ENCODE measurements at places on chromosomes 16 and 17. TPM values are rescaled to one million over a fixed set of nuclear protein-coding genes. Genes with fewer than 3 reads are reported as not detected.

Gene FBXW10B
- total RNA-seq = 0.31 TPM

Gene TSPAN10
- 0.31 TPM for total RNA-seq

Gene TM4SF5
- not detected for total RNA-seq

Gene ICAM2
- total RNA-seq = 0.58 TPM

Gene TEKT5
- total RNA-seq = 0.52 TPM

Gene LAT
- total RNA-seq = 0.19 TPM

Gene FZD2
- total RNA-seq = 7.6 TPM

Gene TMC7
- total RNA-seq = 2.4 TPM

Gene ASIC2
- total RNA-seq = 2.1 TPM

Gene DNAI2
- total RNA-seq = not detected

Gene SLC52A1
- 1.3 TPM for total RNA-seq

Gene CCL5
- not detected for total RNA-seq

Gene UTS2R
- 0.49 TPM for total RNA-seq

Gene MRPS7
- total RNA-seq = 72.8 TPM

Gene ATP2A1
- 0.73 TPM for total RNA-seq

Gene ITGA2B
- 13.3 TPM for total RNA-seq

Gene TBC1D3B
- total RNA-seq = 0.54 TPM

Gene APOBR
- not detected for total RNA-seq

Gene MYH3
- total RNA-seq = 1.1 TPM

Gene PRR15L
- total RNA-seq = not detected

Gene C17orf50
- total RNA-seq = not detected
